ENCODE measurements at places on chromosomes 5 and 9. TPM values are rescaled to one million over a fixed set of nuclear protein-coding genes. Genes with fewer than 3 reads are reported as not detected.
A peak's percentile ranks its signal among the peaks of the same experiment; 100 is the strongest.

IFNA17 gene
- total RNA-seq, result not detected

PCDHGB2 gene
- 0.18 TPM for total RNA-seq

ENHO gene
- total RNA-seq, result not detected

RPL12 gene
- total RNA-seq, result 1,379 TPM

OR5C1 gene
- not detected for total RNA-seq

GRCh38 chr5:55230086-55230629 is 3.0 kb upstream of the MCIDAS start:
- peaks cover 44% of the 10 kb centered on the region for H3K4me1 ChIP-seq
- H3K27me3 ChIP-seq, result peaks cover 80% of the 10 kb centered on the region
- DNase-seq, result no peak
- no peak overlapping the region for H3K27ac ChIP-seq
- no peak overlapping the region for H3K4me3 ChIP-seq

- no peaks in the 10 kb centered on the region for H3K36me3 ChIP-seq
- H3K4me1 ChIP-seq, result peaks cover 4% of the 10 kb centered on the region
- DNase-seq, result no peak
Observed at GRCh38 chr9:69797675-69798074, 22.9 kb upstream of the CFAP95 start.

GRCh38 chr5:83026930-83027687 is 50.1 kb downstream of the TMEM167A start:
- no peak overlapping the region for H3K27ac ChIP-seq
- H3K4me1 ChIP-seq, result no peaks in the 10 kb centered on the region
- no peak for DNase-seq

- H3K27me3 ChIP-seq, result peaks cover 13% of the 10 kb centered on the region
- H3K4me1 ChIP-seq, result peaks cover 17% of the 10 kb centered on the region
Observed at GRCh38 chr9:114743446-114743845, 61.5 kb upstream of the TEX48 start.

GRCh38 chr5:88258636-88259035 is 10.0 kb downstream of the TMEM161B start:
- H3K36me3 ChIP-seq, result peaks cover 29% of the 10 kb centered on the region
- no peak for DNase-seq
- H3K27ac ChIP-seq, result no peak overlapping the region
- peaks cover 10% of the 10 kb centered on the region for H3K4me1 ChIP-seq

GRCh38 chr9:109602987-109603386 is 104.9 kb upstream of the PTPN3 start:
- DNase-seq, result no peak
- H3K4me1 ChIP-seq, result no peaks in the 10 kb centered on the region
- no peaks in the 10 kb centered on the region for H3K27me3 ChIP-seq
- H3K4me3 ChIP-seq, result no peak overlapping the region
- no peak overlapping the region for H3K27ac ChIP-seq
- no peaks in the 10 kb centered on the region for H3K36me3 ChIP-seq

DNA sequence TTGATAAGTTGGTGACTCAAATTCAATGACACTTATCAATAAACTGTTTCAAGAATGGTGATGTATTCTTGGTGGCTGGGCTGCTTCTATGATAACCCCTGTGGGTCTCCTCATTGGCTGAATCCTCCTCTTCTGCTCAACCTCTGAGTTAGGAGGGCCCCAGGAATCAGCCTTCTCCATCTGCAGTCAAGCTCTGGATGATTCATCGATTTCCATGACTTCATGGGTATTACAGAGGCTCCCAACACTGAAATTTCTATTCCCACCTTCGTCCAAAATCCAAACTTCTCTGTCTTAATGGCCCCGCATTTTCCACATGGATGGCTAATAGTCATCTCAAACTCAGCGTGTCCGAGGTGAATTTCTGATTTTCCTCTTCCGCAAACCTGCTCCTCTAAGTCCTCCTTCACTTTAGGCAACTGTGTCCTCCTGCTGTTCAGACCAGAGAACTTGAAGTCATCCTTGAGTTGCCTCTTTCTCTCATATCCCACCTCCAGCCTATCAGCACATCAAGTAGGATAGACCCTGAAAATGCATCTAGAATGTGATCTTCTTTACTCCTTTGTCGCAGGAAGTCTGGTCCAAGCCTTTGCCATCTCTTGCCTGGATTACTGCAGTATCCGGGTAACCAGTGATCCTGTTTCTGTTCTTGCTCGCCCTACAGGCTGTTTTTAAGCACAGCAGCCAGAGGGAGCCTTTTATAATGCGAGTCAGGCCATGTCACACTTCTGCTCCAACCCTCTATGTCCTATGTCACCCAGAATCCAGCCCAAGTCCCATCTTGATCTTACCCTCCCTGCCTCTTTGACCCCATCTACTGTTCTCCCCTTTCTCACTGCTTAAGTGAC is 41.4 kb upstream of the IL7R start:
- H3K27ac ChIP-seq, result no peak overlapping the region
- peak; percentile 63 for DNase-seq
- peaks cover 5% of the 10 kb centered on the region for H3K36me3 ChIP-seq
- peaks cover 47% of the 10 kb centered on the region for H3K4me1 ChIP-seq
- H3K4me3 ChIP-seq, result no peak overlapping the region
- no peaks in the 10 kb centered on the region for H3K27me3 ChIP-seq

- no peak overlapping the region for H3K27ac ChIP-seq
- no peaks in the 10 kb centered on the region for H3K36me3 ChIP-seq
- H3K4me1 ChIP-seq, result no peaks in the 10 kb centered on the region
- no peak overlapping the region for H3K4me3 ChIP-seq
Observed at GRCh38 chr5:174272671-174273070, 227.2 kb downstream of the NSG2 start.

All from activated CD4-positive, alpha-beta memory T cell treated with anti-CD3 and anti-CD28 coated beads, Interleukin-2, amount 10 ng/mL, durations not matched to agents 7 days and 5 days (primary cell).